Foreskin melanocyte (primary cell): ENCODE measurements at places on chromosomes 16 and 17.

- no peak for DNase-seq
Observed at GRCh38 chr16:81665588-81665987, 113.5 kb upstream of the PLCG2 start.

- peak; percentile 73 for DNase-seq
Observed at GRCh38 chr16:62256406-62256805, 220.2 kb upstream of the CDH8 start.

DNA sequence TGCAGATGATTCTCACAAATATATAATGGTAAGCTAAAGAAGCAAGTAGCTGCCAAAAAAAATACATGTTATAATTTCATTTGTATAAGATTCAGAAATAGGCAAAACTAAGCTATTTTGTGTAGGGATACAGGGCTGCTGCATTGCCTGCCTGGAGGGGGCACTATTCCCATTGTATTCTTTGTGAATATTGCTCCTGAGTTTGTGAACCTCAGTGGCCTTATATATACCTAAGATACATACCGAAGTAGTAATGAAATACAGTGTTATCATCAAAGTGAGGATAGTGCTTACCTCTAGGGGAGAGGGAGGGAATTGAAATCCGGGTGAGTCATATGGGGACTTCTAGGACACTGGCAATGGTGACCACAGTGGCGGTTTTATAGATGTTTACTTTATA is 53.5 kb downstream of the C17orf58 start:
- DNase-seq, result no peak

- DNase-seq, result no peak
Observed at GRCh38 chr17:81815646-81815986, 11.7 kb downstream of the GCGR start.

DNA sequence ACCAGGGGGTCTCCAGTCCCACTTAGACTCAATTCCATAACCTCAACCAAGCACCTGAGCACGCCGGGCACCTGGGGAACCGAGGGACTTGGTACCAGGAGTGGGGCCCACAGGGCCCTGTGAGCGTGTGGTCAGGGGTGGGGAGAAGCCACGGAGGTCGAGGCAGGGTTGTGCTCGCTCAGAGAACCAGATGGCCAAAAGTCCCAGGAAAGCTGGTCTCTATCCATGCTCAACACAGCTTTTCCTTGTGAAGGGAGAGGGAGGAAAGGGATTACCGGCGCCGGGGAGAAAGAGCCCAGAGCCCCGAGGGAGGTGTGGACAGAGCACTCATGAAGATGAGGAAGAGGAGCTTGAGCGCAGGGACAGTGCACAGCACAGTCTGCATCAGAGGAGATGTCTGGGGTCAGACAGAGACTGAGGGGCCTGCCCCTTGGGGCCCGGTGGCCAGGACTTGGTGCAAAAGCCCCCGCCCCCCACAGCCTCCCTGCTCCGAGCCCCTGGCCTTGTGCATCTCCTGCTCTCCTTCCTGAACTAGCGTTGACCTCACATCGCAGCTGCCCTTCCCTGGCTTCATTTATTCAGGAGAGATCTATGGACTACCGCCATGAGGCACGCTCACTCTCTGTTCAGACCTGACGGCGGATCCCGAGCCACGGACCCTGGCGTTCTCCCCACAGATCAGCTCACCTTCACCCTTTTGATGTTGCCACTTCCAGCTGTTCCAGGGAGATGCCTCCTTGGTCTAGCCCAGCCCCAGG is 355.4 kb upstream of the TNRC6C start:
- DNase-seq, result no peak

GRCh38 chr17:29150161-29150560 is 30.0 kb downstream of the MYO18A start:
- DNase-seq, result no peak

GRCh38 chr16:58589326-58589905 is 40.2 kb downstream of the CNOT1 start:
- no peak for DNase-seq

DNA sequence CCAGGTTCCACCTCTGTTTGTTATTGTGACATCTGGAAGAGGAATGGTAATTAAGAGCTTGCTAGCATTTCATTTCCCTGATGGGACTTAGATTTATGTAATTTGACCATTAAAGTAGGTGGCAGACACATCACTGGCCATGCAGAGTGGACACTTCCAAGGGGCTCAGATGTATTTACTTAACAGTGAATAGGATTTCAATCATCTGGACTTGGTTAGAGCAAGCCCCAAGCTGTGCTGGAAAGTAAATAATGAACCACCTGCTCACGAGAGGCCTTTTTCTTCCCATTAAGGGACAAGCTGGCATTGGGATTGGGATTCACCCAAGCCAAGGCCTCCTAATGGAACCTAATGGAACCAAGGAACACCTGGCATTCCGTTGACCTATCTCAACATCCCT is 395.3 kb downstream of the HS3ST4 start:
- no peak for DNase-seq

DNA sequence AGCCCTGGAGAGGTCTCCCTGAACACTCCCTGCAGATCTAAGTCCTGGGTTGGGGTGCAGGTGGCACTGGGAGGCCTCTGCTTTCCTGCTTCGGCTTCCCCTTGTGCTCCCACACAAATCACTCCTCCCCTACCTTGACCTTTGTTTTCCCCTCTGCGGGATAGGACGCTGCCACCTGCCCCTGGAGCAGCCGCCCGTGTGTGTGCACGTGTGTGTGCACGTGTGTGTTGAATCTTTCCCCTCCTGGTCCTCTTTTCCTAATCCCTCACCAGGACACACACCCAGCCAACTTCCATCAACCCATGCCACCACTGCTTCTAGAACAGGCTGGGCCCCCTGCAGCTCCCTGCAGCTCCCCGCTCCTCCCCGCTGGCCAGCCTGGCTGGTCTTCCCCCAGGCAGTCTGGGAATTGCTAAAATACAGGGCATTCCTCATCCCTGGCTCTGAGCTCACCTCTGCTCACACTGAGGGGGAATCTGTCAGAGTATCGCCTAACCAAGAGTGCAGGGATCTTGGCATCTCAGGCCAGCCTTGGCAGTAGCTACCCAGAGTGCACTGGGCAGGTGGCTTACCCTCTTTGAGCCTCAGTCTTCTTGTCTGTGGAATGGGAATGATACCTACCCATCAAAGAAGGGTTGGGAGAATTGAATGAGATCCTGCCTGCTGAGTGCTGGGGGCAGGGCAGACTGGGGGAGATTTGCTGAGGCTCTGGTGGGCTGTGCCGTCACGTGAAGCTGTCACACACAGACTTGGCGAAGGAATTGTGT is 198.5 kb downstream of the NTN1 start:
- no peak for DNase-seq

DNA sequence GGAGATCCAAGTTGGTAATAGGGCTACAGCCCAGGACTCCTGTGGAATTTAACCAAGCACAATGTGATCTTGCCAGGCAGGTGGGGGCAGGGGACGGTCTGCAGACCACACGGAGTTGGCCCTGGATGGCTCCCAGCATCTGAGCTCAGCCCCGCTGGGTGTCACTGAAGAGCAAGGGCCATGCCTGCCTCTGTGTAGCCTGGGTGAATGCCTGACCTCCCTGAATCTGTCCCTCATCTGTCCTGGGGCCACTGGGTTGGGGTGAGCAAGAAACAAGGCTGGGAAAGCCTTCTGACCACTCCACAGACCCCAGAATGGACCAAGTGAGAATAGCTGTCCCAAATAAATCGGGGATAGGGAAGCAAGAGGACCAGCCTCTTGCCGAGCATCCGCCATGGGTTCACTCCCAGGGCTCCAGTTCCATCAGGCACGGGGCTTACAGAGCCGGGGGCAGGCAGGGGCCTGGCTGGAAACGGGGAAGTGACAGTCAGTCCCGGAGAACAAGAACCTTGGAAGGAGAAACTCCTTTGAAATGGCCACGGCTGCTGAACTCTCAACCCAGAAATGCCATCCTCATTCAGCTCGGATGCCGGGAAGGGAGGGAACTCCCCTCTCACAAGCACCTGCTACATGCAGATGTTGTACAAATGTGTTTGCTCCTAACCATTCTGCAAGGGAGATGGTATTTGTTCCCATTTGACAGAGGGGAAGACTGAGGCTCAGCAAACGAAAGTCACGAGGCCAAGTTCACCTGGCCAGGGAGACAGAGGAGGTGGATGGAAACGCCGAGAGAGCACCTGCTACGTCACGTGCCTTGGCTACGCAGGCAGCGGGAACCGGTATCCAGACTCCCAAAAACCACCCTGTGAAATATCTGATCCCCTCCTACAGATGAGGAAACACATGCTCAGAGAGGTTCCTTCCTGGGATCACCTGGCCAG is 50.0 kb downstream of the RMI2 start:
- no peak for DNase-seq

DNA sequence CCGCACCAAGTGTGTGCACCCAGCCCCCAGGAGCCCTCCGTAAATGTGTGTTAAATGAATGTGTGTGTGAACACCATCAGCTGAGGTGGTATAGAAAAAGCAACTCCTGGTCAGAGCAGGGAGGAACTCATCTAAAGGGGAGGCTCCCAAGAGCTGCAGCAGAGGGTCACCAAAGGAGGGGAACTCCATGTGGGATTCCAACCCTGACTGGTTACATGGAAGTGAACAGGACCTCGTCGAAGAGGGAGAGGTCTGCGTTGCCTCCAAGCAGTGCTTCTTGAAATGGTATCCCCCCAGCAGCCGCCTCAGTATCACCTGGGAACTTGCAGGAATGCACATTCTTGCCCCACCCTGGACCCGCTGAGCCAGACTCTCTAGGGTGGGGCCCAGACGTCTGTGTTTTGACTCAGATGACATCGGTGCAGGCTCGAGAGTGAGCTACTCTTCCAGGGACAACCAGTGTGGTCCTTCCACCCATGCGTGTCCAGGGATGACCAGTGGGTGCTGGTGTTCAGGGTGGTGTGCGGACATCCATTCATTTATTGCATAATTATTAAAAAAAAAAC is 30.8 kb downstream of the ADCY9 start:
- DNase-seq, result no peak

- no peak for DNase-seq
Observed at GRCh38 chr17:63692195-63692816, 7.6 kb downstream of the LIMD2 start.

DNA sequence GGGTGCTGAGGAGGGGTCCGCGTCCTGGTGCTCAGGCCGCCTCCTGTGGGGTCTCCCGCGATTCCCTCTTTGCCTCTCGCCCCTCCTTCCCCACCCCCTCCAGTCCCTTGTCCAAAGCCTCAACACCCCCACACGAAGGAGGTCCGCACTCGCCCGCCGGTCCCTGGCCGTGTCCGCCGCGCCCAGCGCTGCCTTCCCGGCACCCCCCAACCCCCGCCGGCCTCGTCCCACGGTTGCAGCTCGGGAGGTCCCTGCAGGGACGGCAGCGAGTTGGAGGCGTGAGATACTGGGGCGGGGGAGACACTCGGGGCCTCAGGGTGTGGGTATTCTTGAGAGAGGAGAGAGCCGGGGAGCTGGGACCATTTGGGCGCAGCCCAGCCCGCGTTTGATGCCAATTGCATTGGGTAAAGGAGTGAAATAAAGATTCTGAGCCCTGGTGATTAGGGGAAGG is 468 bp downstream of the FLYWCH2 start:
- DNase-seq, result no peak
